IMR-90 (cell line): ENCODE measurements at places on chromosomes 1 and 21. TPM values are rescaled to one million over a fixed set of nuclear protein-coding genes. Genes with fewer than 3 reads are reported as not detected.

NIBAN1 gene
- polyA plus RNA-seq: 3.2 and 4.0 TPM in 2 replicates

LY9 gene
- not detected in 2 replicates for polyA plus RNA-seq

C1orf94 gene
- polyA plus RNA-seq: not detected in 2 replicates

CELA3B gene
- polyA plus RNA-seq: not detected in 2 replicates

NPHP4 gene
- polyA plus RNA-seq: 5.5 and 5.8 TPM in 2 replicates

KPRP gene
- polyA plus RNA-seq: not detected in 2 replicates

ASAP3 gene
- 16.9 and 18.8 TPM in 2 replicates for polyA plus RNA-seq

FCRL4 gene
- polyA plus RNA-seq: not detected in 2 replicates

LCE2C gene
- polyA plus RNA-seq: not detected in 2 replicates

TMPRSS3 gene
- not detected in 2 replicates for polyA plus RNA-seq

TTC34 gene
- 0.09 and 0.11 TPM in 2 replicates for polyA plus RNA-seq

FMOD gene
- polyA plus RNA-seq: 2.4 and 2.7 TPM in 2 replicates

NGF gene
- polyA plus RNA-seq: 21.7 and 28.7 TPM in 2 replicates

PTPRC gene
- not detected in 2 replicates for polyA plus RNA-seq

CSF3R gene
- polyA plus RNA-seq: not detected in 2 replicates

CENPS gene
- polyA plus RNA-seq: 10.6 and 12.3 TPM in 2 replicates

LRRC53 gene
- not detected in 2 replicates for polyA plus RNA-seq

ECE1 gene
- polyA plus RNA-seq: 124 and 133 TPM in 2 replicates

TDRD10 gene
- polyA plus RNA-seq: not detected in 2 replicates

ZC3H11A gene
- 43.6 and 52.1 TPM in 2 replicates for polyA plus RNA-seq

FMO5 gene
- 0.50 and 0.51 TPM in 2 replicates for polyA plus RNA-seq

ANKRD35 gene
- polyA plus RNA-seq: 2.4 TPM in 2 replicates

CLDN19 gene
- not detected in 2 replicates for polyA plus RNA-seq

NFASC gene
- 0.79 and 0.82 TPM in 2 replicates for polyA plus RNA-seq

ANKRD65 gene
- polyA plus RNA-seq: 0.09 and 0.11 TPM in 2 replicates

CXADR gene
- polyA plus RNA-seq: 0.21 and 0.26 TPM in 2 replicates

APCS gene
- polyA plus RNA-seq: not detected in 2 replicates

FCRL2 gene
- polyA plus RNA-seq: not detected in 2 replicates

CSF1 gene
- polyA plus RNA-seq: 22.0 and 25.6 TPM in 2 replicates

ITGB2 gene
- polyA plus RNA-seq: 0.14 TPM in 1 of 2 replicates, not detected in the other

RPL11 gene
- 1,692 and 1,751 TPM in 2 replicates for polyA plus RNA-seq

CFHR4 gene
- not detected in 2 replicates for polyA plus RNA-seq

TAS1R1 gene
- 0.05 and 0.10 TPM in 2 replicates for polyA plus RNA-seq

SPRR3 gene
- polyA plus RNA-seq: not detected in 2 replicates

PDC gene
- polyA plus RNA-seq: not detected in 2 replicates

TNFSF4 gene
- 10.8 and 13.4 TPM in 2 replicates for polyA plus RNA-seq

CLCA2 gene
- 0.09 and 0.26 TPM in 2 replicates for polyA plus RNA-seq

LRRC3 gene
- polyA plus RNA-seq: 0.38 and 0.53 TPM in 2 replicates

ANXA9 gene
- polyA plus RNA-seq: 0.16 and 0.21 TPM in 2 replicates

PRKAA2 gene
- polyA plus RNA-seq: 0.56 and 0.72 TPM in 2 replicates

S100A7 gene
- not detected in 2 replicates for polyA plus RNA-seq

C4BPB gene
- not detected in 2 replicates for polyA plus RNA-seq

PCSK9 gene
- 0.14 and 0.17 TPM in 2 replicates for polyA plus RNA-seq

NES gene
- 25.3 and 26.7 TPM in 2 replicates for polyA plus RNA-seq

INSRR gene
- polyA plus RNA-seq: not detected in 2 replicates

RHBG gene
- not detected in 2 replicates for polyA plus RNA-seq

CYP4X1 gene
- not detected in 2 replicates for polyA plus RNA-seq

CLCA4 gene
- not detected in 2 replicates for polyA plus RNA-seq

LCE5A gene
- polyA plus RNA-seq: not detected in 2 replicates

IVL gene
- polyA plus RNA-seq: not detected in 2 replicates

ZSWIM5 gene
- 0.03 TPM in 2 replicates for polyA plus RNA-seq

IL19 gene
- not detected in 2 replicates for polyA plus RNA-seq

CD84 gene
- not detected in 2 replicates for polyA plus RNA-seq

IFNAR2 gene
- 10.9 and 13.9 TPM in 2 replicates for polyA plus RNA-seq

KRTAP21-2 gene
- not detected in 2 replicates for polyA plus RNA-seq

KRTAP13-2 gene
- not detected in 2 replicates for polyA plus RNA-seq

TDRD5 gene
- not detected in 2 replicates for polyA plus RNA-seq

SPRR2F gene
- polyA plus RNA-seq: not detected in 2 replicates

AMY1B gene
- polyA plus RNA-seq: not detected in 2 replicates

BATF3 gene
- 3.0 and 3.9 TPM in 2 replicates for polyA plus RNA-seq
